ENCODE measurements at places on chromosomes 13 and 19.

GRCh38 chr13:113616991-113617749 is 32.6 kb downstream of the TFDP1 start:
- peak; percentile 27 for DNase-seq

DNA sequence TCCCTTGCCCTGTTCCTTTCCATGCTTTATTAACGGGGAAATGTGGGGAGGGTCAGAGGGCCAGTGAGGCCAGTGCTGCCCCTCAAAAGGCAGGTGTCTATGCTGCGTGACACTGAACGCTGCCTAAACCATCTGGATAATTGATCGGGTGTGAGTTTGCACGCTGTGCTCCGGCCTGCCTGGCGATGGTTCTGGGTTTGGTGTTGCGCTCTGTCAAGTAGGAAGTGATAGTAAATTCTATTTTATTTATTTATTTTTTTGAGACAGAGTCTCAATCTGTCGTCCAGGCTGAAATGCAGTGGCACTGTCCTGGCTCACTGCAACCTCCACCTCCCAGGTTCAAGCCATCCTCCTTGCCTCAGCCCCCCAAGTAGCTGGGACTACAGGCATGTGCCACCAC is 86.5 kb downstream of the ATP11A start:
- DNase-seq: no peak

- DNase-seq: no peak
Measured at GRCh38 chr19:52896431-52897137, 851 bp downstream of the ZNF320 start.

DNA sequence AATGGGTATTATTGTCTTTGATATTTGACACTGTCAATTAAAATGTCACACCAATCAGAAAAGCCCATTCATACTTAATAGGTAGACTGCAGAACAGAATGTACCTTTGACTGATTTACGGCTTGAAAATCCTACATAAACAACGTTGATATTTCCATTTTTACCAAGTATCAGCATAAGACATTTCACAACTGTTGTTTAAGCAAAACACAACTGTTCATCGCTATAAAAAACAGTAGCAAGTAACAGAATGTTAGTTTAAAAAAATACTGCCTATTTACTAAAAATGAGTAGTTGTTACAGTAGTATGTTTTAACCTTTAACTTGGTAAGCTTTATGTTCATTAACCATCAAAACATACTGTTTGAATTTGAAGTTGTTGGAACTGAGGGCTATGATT is 1096.6 kb downstream of the PCDH17 start:
- DNase-seq: no peak

DNA sequence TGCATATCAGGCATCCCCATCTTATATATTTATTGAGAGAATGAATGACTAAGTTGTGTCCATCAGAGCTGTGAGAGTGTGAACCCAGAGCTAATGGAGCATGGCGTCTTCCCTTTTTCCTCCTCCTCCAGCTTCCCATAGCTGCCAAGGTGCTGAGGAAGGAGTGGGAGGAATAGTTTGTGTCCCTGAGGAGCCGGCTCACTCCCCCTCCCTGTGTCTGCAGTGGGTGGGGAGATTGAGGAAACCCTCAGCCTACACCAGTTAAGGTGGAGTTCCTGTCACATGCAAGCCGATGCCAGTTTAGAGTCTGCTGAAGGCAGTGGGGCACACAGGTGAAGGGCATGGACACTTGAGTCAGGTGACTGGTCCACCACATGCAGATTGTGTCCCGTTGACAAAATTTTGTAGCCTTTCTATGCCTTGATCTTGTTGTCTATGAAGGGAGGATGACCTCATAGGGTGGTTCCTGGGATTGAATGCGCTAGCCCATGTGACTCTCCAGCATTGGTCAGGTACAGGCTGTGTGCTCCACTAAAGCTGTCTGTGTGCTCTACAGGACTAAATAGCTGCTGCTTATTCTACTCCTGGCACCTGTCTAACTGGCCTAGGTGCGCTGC is 47.6 kb upstream of the GPI start:
- no peak for DNase-seq

DNA sequence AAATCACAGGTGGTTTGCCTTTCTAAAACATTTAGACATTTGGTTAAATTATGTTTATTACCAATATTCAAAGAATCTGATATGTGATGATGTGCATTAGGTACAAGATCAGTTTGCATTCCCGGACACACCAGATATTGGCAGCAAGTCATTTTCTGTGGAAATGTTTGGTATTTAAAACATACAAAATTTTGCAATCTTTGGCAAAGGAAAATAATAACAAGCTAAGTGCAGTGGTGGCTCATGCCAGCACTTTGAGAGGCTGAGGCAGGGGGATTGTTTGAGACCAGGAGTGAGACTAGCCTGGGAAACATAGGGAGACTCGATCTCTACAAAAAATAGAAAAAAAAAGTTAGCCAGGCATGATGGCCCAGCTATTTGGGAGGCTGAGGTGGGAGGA is 29.1 kb upstream of the TSC22D1 start:
- no peak for DNase-seq

DNA sequence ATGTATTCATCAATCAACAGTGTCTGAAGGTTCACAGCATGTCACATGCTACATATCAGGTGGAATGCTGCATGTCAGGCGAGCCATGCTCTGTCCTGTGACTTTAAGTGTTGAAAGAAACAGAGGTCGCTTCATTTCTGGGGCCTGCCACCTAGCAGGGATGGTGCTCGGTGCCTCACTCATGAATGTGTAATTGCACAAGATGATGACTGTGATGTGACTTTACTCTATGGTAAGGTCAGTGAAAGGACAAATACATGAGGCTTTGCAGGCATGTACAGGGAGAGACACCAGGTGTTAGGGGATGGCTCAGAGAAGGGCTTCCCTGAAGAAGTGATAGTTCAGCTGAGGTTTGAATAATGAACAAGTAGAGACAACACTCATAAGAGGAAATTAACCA is 66.7 kb downstream of the FRY start:
- no peak for DNase-seq

GRCh38 chr19:1601613-1602064 is 3.6 kb downstream of the UQCR11 start:
- DNase-seq: no peak

DNA sequence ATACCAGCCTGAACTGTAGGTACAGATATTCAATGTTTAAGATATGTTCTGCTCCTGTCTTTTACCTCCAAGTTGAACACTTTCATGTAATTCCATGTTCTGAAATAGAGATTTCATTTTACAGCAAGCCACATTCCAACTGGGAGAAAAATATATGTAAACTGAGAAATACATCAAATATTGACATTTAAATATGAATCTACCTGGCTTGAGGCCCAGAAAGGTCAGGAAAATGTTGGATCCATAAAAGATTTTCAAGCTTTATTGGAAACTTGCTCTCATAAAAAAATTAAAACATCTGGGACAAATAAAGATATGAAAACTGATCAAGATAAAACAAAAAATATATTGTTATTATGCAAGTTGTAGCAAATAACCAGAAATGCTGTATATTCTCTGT is 1078.7 kb upstream of the ATXN8OS start:
- DNase-seq: no peak

- no peak for DNase-seq
Measured at GRCh38 chr19:19217099-19217498, 5.3 kb downstream of the NCAN start.

DNA sequence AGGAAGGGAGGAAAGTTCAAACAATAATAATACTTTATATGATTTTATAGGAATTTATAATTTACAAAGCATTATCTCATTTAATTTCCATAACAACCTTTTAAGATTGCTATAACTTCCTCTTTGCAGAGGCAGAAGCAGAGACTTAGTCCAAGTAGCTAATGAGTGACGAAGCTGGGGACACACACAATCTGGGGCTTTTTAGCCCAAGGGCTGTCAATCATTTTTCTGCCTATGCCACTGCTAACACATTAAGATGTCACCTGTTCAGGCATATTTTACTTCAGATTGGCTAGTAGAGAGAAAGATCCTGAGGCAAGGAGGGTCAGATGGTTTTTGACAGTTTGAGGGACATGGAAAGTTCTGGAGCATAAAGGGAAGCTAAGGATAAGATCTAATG is 12.6 kb downstream of the SCEL start:
- DNase-seq: no peak

GRCh38 chr13:32060401-32060878 is 28.9 kb downstream of the FRY start:
- peak; percentile 60 for DNase-seq

DNA sequence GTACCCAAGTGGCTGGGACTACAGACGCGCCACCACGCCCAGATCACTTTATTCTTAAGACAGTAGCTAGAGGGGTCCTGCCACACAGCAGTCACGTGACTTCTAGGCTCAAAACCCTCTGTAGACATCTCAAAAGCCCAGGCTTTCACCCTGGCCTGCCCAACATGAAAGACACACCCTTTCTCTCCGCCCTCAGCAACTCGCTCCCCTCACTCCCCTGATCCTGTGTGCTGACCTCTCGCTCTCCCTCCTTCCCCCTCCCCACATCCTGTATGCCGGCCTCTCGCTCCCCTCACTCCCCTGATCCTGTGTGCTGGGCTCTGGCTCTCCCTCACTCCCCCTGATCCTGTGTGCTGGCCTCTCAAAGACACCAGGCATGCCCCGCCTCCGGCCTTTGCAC is 77.4 kb downstream of the SLC15A1 start:
- no peak for DNase-seq

DNA sequence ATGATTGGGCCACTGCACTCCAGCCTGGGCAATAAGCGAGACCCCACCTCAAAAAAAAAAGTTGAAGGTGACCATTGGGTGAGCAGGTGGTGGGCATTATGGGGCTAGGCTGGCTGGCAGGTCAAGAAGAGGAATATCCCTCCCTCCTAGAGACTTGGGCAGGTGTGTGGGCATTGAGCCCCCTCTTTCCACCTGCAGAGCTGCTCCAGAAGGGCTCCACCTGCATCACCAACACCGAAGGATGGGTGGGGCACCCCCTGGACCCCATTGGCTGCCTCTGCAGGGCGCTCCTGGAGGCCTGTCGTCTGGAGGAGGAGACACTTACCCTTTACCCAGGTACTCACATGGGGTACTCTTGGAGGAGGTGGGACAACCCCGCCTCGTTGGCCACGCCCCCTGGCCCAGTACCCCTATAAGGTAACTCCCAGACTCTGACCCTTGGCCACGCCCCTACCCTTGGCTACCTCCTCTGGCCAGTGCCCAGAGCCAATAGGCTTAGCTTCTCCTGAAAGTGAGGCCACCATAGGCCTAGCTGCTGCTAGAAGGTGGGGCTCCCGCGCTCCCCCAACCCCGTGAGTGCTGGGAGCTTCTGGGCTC is 21.9 kb downstream of the ZSWIM4 start:
- no peak for DNase-seq

GRCh38 chr19:12482509-12482886 is 2.1 kb downstream of the ZNF709 start:
- no peak for DNase-seq

GRCh38 chr13:94906605-94907004 is 194.3 kb upstream of the SOX21 start:
- DNase-seq: no peak

DNA sequence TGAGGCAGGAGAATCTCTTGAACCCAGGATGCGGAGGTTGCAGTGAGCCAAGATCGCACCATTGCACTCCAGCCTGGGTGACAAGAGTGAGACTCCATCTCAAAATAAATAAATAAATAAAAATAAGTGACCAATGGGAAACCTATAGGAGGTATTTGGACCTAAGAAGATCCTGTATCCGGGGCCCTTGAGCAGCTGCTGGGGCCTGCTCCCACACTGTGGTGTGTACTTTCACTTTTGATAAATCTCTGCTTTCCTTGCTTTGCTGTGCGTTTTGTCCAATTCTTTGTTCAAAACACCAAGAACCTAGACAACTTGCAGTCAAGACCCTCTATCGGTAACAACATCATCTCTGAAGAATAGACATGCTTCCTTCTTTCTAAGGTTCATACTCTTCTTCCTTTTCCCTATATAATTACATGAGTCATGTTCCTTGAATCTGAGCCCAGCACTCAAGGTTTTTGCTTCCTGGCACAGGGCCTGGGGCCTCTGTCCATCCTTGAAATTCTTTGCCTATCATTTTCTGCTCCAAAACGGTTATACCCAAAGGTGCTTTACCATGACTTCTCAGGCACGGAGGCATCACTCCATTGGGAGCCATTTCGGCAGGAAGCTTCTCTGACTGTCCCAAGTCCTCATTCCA is 14.2 kb upstream of the PNMA8C start:
- peak; percentile 43 for DNase-seq

DNA sequence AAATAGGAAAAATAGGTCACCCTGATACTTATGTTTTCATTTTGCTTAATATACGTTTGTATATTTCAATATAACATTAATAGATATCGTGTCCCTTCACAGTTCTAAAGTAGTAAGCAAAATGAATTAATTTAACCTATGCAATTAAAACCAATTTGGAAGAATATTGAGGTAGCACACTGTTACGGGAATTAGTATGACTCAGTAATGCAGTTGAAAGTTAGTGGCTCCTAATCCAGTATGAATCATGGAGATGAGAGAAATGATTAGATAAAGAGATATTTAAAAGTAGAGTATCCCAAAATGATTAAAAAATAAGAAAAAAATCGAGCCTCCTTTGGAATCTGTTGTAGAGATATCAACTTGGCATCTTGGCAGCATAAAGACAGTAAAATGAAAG is 177.0 kb upstream of the SLITRK6 start:
- no peak for DNase-seq

DNA sequence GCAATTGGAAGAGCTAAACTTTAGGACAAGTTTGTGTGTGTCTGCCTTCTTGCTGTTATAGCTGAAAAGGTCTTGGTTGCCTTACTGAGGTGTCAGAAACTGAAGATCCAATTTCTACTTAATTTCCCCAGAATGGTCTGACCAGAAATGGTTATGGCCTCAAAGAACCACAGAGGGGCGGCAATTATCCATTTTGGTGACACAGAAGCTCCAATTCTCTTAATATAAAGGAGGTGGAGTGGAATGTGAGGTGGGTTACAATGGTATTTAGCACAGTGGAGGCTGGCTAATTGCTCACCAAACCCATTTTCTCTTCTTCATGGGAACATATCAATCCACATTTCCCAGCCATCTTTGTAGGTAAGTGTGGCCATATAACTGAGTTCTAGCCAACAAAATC is 1157.2 kb downstream of the OLFM4 start:
- no peak for DNase-seq

DNA sequence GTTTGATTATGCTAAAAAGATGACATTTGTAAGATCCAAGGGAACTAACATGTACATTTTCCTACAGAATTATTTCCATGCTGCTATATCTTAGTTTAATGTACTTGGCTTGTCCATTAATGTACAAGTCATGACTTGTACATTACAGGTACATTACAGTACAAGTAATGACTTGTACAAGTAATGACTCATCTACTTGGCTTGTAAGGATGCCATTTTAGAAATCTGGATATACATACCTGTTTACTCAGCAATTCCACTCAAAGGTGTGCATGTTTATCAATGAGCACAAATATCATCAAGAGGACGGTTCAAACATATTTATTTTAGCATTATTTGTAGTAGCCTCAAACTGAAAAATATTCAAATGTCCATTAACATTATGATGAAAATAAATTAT is 87.0 kb upstream of the TRPC4 start:
- DNase-seq: no peak

DNA sequence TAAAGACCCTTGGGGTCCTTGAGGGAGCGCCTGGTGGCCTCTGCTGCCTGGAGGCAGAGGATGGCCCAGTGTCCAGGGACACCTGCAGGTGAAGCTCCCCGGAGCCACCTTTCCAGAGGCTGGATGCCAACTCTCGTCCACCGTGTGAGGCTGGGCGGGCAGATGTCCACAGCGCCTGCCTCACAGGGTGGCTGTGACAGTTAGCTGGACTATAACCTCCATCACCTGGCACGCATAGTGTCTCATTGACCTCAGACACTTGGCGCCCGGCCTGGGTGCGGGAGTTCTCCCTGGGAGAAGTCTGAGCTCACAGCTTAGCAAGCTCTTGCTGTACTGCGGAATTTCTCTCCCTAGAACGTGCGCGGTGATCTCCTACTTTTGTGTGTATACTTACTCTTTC is 9.8 kb downstream of the BICRA start:
- DNase-seq: peak; percentile 91

All from left ventricle myocardium superior (tissue), 1 donor.